Activated T-helper 1 cell treated with anti-CD3 and anti-CD28 coated beads, Interleukin-2, amount 50 U/mL, for 16 hours (primary cell): ENCODE measurements at places on chromosomes 2 and 18.

DNA sequence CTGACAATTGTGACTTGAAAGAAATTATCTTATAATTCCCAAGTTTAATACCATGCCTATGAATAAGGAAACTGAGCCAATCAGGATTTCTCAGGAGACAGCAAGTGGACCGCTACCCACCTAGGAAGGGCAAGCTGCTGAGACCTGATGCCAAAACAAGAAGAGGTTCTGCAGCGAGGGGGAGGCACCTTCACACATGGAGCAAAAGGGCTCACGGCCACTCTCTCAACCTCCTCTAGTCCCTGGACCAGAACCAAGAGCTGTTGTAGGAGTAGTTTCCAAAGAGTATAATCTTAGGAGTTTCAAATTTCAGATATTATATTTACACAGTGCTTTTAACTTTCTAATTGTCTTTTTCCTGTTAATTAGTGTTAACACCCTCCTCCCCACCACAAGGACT is 154.7 kb upstream of the ETAA1 start:
- DNase-seq, result no peak

DNA sequence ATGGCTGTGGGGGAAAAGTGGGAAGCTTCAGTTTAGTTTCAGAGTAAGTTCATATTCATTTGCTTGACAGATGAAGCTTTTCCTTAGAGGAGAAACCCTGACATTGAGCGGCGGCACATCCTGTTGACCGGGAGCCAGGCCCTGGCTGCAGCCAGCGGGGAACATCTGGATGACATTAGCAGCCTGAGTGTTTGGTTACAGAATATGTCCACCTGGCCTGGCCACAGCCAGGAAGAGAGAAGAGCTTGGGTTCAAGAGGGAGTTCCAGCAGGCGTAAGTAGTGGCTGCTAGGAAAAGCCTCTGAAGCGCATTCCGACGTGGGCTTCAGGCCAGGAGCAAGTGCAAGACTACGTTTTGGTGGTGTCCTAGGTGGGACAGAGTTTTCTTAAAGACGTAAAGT is 144.9 kb upstream of the MYCN start:
- DNase-seq, result no peak

GRCh38 chr18:51668101-51668500 is 470.6 kb upstream of the MEX3C start:
- DNase-seq, result no peak

DNA sequence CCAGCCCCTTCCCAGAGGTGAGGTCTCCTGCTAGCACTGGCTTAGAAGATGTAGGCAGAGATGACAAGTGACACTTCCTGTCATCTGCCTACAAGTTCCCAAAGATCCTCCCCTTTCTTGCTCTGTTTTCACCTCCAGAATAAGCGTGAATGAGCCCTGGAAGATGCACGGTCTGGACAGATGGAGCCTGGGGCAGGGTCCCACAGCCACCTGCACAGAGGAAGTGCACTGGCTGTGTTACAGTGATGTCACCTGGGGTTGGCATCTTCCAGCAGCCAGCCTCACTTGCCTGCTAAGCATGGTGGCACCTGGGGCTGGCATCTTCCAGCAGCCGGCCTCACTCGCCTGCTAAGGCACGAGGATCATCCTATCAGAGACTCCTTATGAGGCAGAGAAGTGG is 32.3 kb downstream of the TMEM18 start:
- no peak for DNase-seq

DNA sequence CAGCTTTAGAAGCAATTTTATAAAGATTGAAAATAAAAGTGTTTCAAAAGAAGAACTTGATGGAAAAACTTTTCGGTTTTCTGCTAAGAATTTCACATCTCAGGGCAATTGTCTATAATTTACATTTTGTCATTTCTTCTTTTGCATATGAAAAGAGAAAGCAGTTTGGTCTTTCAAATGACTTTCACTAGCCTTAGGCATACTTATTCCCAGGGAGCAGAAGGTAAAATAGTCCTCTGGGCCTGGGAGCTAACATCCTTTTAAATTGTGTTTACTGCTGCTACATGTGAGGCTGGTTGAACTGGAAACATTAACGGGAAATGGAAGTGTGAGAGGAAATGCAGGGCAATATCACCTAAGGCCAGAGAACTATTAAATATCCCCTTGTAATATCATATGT is 37.1 kb downstream of the MYO3B start:
- no peak for DNase-seq

DNA sequence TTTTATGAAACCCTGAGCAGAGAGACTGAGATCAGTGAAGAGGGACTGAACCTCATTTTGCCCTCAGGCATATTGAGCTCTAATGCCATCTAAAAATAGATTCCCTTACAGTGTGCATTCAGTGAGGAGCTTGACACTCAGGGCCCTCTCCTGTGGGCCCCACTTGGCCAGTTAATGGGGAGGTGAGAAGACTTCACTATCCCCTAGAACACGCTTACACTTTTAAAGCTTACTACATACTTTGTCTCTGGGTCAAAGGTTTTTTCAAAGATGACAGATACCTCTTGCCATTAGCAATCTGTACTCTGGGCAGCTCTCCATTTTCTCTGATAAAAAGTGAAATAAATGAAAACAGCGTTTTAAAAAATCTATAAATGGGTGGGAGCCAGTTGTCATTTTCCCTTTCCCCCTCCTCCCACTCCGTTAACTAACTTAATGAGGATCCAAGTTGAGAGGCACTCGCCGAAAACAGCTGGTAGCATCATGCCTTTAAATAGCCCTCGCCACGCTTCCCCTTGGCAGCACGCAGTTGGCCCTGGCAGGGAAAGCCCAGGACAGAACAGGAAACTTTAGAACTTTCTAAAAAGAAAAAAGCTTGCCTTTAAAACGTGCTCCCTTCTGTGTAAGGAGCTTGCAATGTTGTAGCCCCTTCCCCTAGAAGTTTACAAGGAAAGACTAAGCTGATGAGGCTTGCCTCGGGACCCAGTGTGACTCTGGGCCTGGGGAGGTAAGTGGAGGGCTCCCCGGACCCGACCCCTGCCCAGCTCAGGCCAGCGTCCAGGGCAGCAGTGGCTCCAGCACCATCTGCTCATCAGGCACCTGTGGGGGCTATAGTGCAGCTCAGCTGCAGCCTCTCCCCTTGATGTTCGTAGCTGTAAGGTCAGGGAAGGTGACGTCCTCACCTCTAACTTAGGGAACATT is 58.8 kb upstream of the FOSL2 start:
- DNase-seq, result no peak

DNA sequence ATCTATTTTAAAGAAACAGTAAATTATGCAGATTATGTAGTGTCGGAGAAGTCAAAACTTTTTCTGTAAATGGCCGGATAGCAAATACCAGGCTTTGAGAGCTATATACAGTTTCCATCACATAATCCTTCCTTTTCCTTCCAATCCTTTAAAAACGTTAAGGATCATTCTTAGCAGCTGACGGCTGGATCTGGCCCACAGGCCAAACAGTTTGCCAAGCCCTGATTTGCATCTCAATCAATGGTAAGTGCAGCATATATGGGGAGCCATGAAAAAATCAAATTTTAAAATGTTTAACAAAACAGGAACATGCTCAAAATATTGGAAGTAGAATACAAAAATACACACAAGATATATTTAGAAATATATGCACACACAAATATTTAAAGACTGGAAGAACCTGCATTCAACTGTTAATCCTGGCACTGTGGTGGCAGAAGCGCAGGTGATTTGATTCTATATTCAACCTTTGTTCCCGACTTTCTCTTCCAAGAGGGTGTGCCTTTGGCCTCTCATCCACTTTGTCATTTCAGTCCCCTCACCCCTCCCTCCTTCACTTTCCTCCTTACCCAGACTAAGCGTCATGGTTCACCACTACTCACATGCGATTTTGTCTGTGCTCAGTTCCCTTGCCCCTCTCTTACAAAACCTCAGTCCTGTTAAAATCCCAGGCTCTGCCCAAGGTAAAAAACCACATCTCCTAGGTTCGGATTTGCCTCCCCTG is 27.3 kb downstream of the NDUFA10 start:
- DNase-seq, result no peak

DNA sequence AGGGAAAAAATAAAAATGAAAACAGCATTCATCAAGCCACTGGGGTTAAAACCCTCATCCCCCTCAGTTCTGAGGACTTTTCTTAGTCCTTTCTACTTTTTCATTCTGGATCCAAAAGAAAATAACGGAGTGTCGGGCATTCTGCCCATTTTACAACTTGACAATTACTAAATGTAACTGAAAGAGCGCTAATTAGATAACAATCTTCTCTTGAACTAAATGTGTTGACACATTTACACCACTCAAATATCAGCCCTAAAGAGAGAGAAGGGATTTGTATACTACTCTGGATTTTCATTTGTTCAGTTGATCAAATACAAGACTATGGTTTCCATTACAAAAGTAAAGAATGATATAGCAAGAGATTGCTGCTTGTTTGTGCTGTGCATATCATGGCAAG is 27.5 kb downstream of the ABCA12 start:
- DNase-seq, result no peak

- no peak for DNase-seq
Observed at GRCh38 chr2:30978854-30979253, 159.4 kb downstream of the GALNT14 start.

GRCh38 chr2:176090862-176091261 is 1.7 kb upstream of the HOXD13 start:
- no peak for DNase-seq

GRCh38 chr2:181281206-181281832 is 175.9 kb upstream of the ITGA4 start:
- no peak for DNase-seq

DNA sequence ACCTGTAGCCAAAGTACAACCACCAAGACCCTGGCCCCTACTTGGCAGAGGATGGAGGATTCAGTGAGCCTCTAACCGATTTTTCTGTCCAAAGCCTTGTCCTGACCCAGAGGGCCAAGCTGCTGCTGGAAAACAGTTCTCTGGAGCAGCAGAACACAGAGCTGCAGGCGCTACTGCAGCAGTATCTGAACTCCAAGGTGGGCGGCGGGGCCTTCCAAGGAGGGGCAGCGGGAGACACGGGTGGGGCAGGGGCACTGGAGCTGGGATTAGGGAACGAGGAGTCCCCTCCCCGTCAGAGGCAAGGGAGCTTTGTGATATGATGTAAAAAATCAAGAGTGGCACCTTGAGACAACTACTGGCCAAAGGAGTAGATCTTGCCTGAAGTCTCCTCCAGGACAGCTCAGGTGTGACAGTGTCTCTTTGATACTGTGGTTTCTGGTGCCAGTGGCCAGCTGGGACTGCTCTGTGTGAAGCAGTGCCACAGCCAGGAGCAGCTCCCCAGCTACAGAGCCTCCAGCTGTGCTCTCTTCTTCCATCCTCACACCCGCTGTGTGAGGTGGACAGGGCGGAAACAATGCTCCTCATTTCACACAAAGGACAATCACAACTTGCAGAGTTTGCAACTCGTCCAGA is 22.8 kb downstream of the OTOF start:
- no peak for DNase-seq

DNA sequence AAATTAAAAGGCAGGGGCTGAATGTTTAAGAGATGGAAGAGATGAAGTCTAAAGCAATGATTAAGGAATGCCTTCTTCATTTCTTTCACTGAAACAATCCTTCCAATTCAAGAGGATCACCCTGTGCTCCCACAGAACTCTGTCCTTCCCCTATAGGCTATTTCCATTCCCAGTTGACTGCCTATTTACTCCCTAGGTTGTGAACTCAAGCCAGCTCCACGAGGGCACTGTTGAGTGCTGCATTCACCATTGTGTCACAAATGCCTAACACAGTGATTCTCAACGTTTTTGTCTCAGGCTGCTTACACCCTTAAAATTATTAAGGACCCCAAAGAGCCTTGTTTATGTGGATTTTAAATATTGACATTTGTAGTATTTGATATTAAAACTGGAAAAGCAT is 112.4 kb downstream of the AOX1 start:
- no peak for DNase-seq

- no peak for DNase-seq
Observed at GRCh38 chr18:41985914-41986313, 30.9 kb downstream of the PIK3C3 start.

GRCh38 chr2:71839826-71840225 is 307.8 kb downstream of the CYP26B1 start:
- no peak for DNase-seq

- no peak for DNase-seq
Observed at GRCh38 chr2:19933351-19933981, 31.7 kb upstream of the TTC32 start.

DNA sequence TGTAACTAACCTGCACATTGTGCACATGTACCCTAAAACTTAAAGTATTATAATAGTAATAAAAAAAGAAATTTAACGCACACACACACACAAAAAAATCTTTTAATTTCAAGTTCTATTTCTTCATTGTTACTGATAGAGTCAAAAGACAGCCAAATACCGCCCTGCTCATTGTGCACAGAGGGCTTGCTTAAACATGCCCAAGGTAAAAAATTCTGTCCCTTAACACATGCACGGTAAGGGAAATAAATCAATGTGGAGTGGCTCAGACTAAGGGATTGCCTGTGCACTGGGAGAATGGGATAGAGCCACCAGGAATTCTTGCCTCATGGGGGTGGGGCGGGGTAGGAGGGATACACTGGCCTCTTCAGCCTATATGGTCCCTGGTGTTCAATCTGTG is 468.0 kb downstream of the NUP35 start:
- DNase-seq, result no peak

DNA sequence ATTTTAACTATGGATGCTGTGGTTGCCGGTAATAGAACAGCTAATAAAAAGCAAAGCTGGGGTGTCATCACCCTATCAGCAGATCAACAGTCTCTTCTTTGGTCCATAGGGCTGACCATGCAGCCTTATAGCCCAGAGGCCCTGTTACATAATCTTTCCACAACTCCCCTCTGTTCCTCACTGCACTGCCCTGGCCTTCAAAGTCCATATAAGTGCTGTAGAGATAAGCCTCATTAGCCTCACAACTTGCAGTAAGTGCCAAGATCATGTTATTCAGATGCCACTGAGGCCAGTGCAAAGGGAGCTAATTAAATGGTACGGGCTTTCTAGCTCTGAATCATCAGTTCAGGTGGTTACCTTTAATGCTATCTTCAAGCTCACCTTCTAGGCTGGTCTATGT is 89.7 kb upstream of the CXCR4 start:
- DNase-seq, result no peak

DNA sequence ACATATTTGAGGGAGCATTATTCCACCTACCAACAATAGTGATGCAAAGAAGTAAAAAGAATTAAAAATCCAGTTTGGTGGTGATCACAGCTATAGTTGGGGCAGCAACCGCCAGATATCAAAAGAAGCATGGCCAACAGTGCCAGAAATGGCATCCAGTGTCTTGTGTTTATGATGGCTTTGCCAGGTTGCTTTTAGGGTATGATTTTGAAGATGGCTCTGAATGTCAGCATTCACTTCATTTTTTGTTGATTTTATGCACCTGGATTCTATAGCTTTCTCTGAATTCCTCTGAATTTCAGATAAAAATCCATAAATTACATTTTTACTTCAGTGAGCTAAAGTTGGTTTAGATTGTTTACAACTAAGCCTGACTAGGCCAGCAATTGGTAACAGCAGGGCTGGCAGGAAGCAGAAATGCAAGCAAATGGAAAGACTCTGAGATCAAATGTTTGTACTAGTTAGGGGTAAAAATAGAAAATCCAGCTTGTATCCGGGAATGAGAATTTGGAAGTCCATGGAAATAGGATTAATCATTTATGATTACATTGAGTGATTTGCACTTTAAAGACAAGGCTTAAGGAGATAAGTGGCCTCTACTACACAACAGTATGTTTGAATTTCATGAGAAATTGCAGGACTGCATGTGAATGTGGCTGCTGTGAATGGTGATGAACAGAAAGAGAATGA is 40.4 kb downstream of the COL3A1 start:
- no peak for DNase-seq

GRCh38 chr18:3590096-3590630 is 140.2 kb downstream of the TGIF1 start:
- DNase-seq, result no peak

- DNase-seq, result no peak
Observed at GRCh38 chr2:138922973-138923563, 142.9 kb upstream of the NXPH2 start.
